ENCODE measurements at places on chromosomes 2 and 18.

DNA sequence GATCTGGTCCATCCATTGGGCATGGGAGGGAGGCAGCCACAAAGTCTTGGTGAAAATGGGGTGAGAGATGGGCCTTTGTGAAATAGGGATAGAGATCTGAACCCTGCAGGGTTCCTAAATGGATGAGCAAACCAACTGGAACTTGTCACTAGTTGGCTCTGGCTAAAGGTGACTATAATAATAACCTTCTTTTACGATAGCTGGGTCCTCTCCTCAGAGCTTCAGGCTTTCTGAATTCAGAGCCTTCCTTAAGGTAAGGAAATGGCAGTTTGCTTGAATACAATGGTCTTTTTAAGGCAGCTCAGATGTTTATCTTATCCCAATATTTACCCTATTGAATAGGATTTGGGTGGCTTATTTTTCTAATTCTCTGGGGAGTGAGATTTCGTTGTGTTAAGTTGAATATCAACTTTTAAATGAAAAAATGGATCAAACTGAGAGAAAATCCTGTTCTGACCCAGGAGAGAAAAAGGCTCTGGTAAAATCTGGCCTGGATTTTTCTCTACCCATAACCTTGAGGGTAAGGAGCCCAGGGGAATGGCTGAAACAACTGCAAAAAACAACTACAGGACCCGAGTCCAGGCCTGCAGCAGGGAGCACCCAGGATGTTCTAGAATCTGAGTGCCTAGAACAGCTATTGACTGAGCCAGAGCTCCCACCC lies 61.1 kb upstream of the CXCR4 start:
- DNase-seq, result no peak

- DNase-seq, result no peak
These were observed 55.7 kb downstream of the MEIS1 start for GRCh38 chr2:66490588-66491001.

DNA sequence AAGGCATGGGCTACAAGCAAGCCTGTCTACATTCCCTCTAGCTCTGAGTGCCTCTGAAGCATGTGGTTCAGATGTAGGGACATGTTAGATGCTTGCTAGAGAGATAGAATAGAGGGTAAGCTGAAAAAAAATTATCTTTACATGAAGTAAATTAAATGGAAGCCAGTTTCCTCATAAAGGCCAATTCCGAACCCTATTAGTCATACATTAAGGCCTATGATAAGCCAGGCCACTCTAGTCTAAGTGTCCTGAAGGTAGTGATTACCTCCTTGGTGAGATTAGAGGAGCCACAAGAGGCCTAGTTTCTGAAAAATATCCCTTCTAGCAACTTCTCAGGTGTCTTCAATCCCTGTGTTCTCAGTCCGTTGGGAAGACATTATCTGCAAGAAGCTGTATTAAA lies 72.4 kb upstream of the NPAS2 start:
- no peak for DNase-seq

DNA sequence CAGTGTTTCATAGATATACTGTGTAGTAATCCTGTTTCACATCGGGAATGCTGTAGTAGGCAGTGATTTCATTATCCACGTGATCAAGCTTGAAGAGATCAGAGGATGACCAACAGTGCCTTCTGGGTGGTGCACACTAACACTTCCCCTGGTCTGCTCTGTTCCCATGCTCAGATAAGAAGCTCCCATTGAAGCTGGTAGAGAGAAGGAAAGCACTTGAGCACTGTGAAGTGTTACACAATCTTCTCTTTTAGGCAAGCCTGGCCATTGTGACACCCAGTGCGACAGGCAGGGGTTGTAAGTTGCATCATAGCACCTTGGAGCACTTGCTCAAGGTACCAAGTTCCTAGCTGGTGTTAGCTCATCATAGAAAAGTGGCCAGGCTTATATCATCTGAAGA lies 30.6 kb upstream of the GPD2 start:
- no peak for DNase-seq

- DNase-seq, result no peak
These were observed 252.5 kb upstream of the HNRNPA3 start for GRCh38 chr2:176960061-176960460.

GRCh38 chr2:199861132-199861774 lies 10.3 kb upstream of the FTCDNL1 start:
- no peak for DNase-seq

- no peak for DNase-seq
These were observed 4.0 kb downstream of the MYO5B start for GRCh38 chr18:50190926-50191325.
